Left hindlimb (tissue), 1 donor: ENCODE measurements at places on chromosomes 6 and 20.

GRCh38 chr20:40868551-40869217, 159.9 kb upstream of the TOP1 start:
- peak; percentile 78 for DNase-seq

GRCh38 chr6:118354641-118355040, 193.5 kb upstream of the PLN start:
- no peak for DNase-seq

GRCh38 chr6:55866128-55866527, 9.3 kb downstream of the BMP5 start:
- no peak for DNase-seq

GRCh38 chr6:34834789-34835518, 43.1 kb downstream of the BLTP3A start:
- no peak for DNase-seq

GRCh38 chr6:48714699-48715098, 603.7 kb upstream of the PTCHD4 start:
- DNase-seq, result no peak

- DNase-seq, result peak; percentile 73
These were observed 71.0 kb downstream of the SOX4 start for GRCh38 chr6:21664314-21665109.

DNA sequence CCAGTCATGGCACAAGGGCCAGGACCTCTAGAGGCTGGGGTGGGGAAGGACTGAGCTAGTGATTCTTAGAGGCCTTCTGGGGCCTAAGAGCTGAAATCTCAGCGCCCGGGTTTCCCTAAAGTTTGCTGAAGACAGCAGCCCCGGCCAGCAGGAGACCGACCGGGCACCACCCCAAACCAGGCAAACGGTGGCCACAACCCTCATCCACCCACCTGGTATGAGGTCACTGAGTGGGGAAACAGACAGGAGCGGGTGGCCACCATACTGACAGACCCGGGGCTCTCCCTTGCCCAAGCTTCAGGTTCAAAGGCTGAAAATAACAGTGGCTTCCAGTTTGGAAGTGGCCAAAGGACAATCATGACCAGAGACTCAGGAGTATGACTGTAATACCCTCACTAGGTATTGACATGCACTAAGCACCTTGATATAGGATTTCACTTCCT, 35.0 kb upstream of the ID1 start:
- DNase-seq, result no peak
